Thymus (tissue), 14 donors: ENCODE measurements at places on chromosomes 11 and 22. TPM values are rescaled to one million over a fixed set of nuclear protein-coding genes. Genes with fewer than 3 reads are reported as not detected.

HTR3A gene
- total RNA-seq: 0.52 TPM

PRMT3 gene
- total RNA-seq: 18.5 TPM

FIBIN gene
- total RNA-seq: 1.9 TPM

CLCF1 gene
- total RNA-seq: 0.19 TPM

PYGM gene
- total RNA-seq: 1.0 TPM

ISX gene
- not detected for total RNA-seq

FGF19 gene
- 0.09 TPM for total RNA-seq

TTLL1 gene
- total RNA-seq: 10.2 TPM

CBLIF gene
- not detected for total RNA-seq

SCGB1C1 gene
- total RNA-seq: not detected

EIF1AD gene
- 24.7 TPM for total RNA-seq

KCNQ1 gene
- total RNA-seq: 0.94 TPM

DNA sequence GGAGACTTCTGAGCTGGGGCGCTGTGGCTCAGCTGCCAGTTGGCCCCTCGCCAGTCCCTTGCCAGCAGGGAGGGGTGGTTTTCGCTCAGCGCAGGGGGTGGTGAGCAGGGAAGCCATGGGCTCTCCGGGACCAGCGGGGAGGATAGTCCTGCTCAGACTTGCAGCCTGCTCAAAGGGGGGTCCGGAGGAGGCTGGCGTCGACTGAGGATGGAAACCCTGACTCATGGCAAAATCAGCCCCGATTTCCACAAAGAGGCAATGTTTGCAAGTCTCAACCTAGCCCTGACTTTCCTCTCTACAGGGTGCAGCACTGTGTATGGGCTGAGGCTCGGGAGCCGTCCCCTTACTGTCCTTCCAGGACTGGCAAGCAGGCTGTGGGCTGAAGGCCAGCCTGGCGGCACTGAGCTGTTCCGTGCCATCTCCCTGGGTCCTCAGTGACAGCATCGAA is 35.1 kb downstream of the FBLN1 start:
- H3K36me3 ChIP-seq: no peaks in the 10 kb centered on the region
- peak; percentile 28 for DNase-seq
- H3K27ac ChIP-seq: peak overlapping the region; percentile 21
- no peak overlapping the region for H3K4me3 ChIP-seq

- no peaks in the 10 kb centered on the region for H3K27me3 ChIP-seq
- no peaks in the 10 kb centered on the region for H3K4me1 ChIP-seq
- no peaks in the 10 kb centered on the region for H3K36me3 ChIP-seq
- DNase-seq: no peak
- no peak overlapping the region for H3K4me3 ChIP-seq
Observed at GRCh38 chr11:37370817-37371216, 772.8 kb upstream of the RAG2 start.

GRCh38 chr22:37413546-37413945 is 13.7 kb downstream of the ELFN2 start:
- no peak overlapping the region for H3K27ac ChIP-seq
- no peak for DNase-seq
- no peaks in the 10 kb centered on the region for H3K36me3 ChIP-seq
- H3K27me3 ChIP-seq: peaks cover 1% of the 10 kb centered on the region
- peaks cover 53% of the 10 kb centered on the region for H3K4me1 ChIP-seq

- no peaks in the 10 kb centered on the region for H3K4me1 ChIP-seq
- peaks cover 2% of the 10 kb centered on the region for H3K27me3 ChIP-seq
- H3K36me3 ChIP-seq: peaks cover 51% of the 10 kb centered on the region
- H3K4me3 ChIP-seq: no peak overlapping the region
Observed at GRCh38 chr11:10796191-10796590, 12.5 kb downstream of the EIF4G2 start.

DNA sequence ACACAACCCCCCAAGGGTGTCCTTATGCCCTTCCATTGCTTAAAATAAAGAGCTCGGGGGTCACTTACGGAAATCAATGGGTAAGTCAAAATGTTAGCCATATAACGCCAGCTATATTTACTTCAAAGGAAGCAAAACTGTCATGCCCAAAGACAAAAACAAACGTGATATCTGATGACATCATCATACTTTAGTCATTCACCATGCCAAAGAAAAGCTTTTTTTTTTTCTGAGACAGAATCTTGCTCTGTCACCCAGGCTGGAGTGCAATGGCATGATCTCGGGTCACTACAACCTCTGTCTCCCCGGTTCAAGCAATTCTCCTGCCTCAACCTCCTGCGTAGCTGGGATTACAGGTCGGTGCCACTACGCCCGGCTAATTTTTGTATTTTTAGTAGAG is 47.7 kb upstream of the SC5D start:
- DNase-seq: no peak
- peaks cover 3% of the 10 kb centered on the region for H3K4me1 ChIP-seq
- H3K36me3 ChIP-seq: no peaks in the 10 kb centered on the region
- H3K4me3 ChIP-seq: no peak overlapping the region
- H3K27me3 ChIP-seq: no peaks in the 10 kb centered on the region

GRCh38 chr22:31491218-31491962 is 1.7 kb upstream of the EIF4ENIF1 start:
- DNase-seq: no peak
- peaks cover 27% of the 10 kb centered on the region for H3K4me1 ChIP-seq
- no peak overlapping the region for H3K4me3 ChIP-seq

GRCh38 chr11:77522215-77522614 is 48.3 kb upstream of the PAK1 start:
- H3K36me3 ChIP-seq: no peaks in the 10 kb centered on the region
- H3K27ac ChIP-seq: no peak overlapping the region
- no peaks in the 10 kb centered on the region for H3K4me1 ChIP-seq

- H3K4me3 ChIP-seq: no peak overlapping the region
- H3K4me1 ChIP-seq: peaks cover 11% of the 10 kb centered on the region
- no peaks in the 10 kb centered on the region for H3K36me3 ChIP-seq
- no peaks in the 10 kb centered on the region for H3K27me3 ChIP-seq
- H3K27ac ChIP-seq: no peak overlapping the region
Observed at GRCh38 chr11:6229911-6230310, 4.5 kb downstream of the FHIP1B start.

- H3K4me3 ChIP-seq: no peak overlapping the region
- H3K27ac ChIP-seq: no peak overlapping the region
- H3K36me3 ChIP-seq: no peaks in the 10 kb centered on the region
- H3K4me1 ChIP-seq: no peaks in the 10 kb centered on the region
Observed at GRCh38 chr22:45774001-45774670, 102.5 kb downstream of the ATXN10 start.

- H3K27me3 ChIP-seq: peaks cover 6% of the 10 kb centered on the region
- peaks cover 3% of the 10 kb centered on the region for H3K36me3 ChIP-seq
- no peak for DNase-seq
- H3K4me1 ChIP-seq: peaks cover 3% of the 10 kb centered on the region
- H3K4me3 ChIP-seq: peak overlapping the region; percentile 59
Observed at GRCh38 chr22:31160328-31160978, 471 bp downstream of the RNF185 start.

DNA sequence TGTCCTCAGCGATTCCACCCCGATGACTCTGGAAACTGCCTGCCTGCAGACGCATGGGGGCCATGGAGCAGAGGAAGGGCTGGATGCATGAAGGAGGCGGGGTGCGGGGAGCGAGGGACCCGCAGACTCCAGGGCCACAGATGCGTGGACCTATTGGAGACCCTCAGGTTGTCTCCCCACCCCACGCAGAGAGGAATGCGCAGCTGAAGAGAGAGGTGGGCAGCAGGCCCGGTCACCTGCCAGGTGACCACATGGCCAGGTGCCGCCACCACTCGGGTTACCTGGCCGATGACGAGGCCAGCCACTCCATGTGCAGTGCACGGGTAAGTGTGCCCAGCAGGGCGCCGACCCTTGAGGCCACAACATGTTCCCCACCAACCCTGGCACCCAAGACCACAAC is 371 bp downstream of the CCDC116 start:
- H3K36me3 ChIP-seq: peaks cover 7% of the 10 kb centered on the region
- peak overlapping the region; percentile 72 for H3K27ac ChIP-seq
- no peaks in the 10 kb centered on the region for H3K27me3 ChIP-seq
- DNase-seq: no peak
- H3K4me3 ChIP-seq: no peak overlapping the region

DNA sequence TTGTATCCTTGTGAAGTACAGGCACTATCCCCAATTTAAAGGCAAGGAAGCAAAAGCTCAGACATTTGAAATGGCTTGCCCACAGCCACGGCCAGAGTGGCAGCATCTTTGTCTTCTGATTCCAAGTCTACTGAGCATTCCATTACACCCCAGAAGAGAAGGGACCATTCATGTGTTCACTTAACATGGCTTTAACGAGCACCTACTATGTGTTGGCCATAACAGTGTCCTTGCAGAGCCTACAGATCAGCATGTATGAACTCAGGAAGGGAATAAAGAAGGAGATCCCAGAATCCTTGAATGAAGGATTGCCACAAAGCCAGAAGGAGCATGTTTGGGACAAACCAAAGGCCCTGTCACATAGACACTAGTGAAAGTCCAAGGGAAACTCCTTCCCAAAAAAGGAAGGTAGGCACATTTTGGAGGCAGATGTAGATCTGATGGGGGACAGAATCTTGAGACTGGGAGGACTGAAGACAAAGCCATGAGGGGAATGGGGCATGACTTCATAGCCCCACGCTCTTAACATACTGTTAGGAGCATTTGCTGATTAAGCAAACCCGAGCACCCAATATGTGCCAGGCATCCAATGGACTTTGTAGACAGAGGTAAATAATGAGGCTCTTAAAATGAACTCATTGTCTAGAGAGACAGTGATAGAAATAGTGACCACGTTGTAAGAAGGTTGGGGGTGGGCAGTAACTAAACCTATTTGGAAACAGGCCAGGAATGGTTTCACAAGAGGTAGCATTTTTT is 54.9 kb downstream of the P4HA3 start:
- DNase-seq: no peak
- H3K27me3 ChIP-seq: no peaks in the 10 kb centered on the region
- peaks cover 32% of the 10 kb centered on the region for H3K36me3 ChIP-seq
- no peaks in the 10 kb centered on the region for H3K4me1 ChIP-seq
- H3K4me3 ChIP-seq: no peak overlapping the region
- H3K27ac ChIP-seq: no peak overlapping the region

GRCh38 chr22:50473855-50474671 is 772 bp downstream of the SBF1 start:
- peaks cover 2% of the 10 kb centered on the region for H3K36me3 ChIP-seq
- peak overlapping the region; percentile 58 for H3K27ac ChIP-seq
- no peak for DNase-seq

- no peaks in the 10 kb centered on the region for H3K36me3 ChIP-seq
- no peak overlapping the region for H3K4me3 ChIP-seq
- H3K27ac ChIP-seq: no peak overlapping the region
Observed at GRCh38 chr22:22752556-22753477, 108.4 kb downstream of the GGTLC2 start.

DNA sequence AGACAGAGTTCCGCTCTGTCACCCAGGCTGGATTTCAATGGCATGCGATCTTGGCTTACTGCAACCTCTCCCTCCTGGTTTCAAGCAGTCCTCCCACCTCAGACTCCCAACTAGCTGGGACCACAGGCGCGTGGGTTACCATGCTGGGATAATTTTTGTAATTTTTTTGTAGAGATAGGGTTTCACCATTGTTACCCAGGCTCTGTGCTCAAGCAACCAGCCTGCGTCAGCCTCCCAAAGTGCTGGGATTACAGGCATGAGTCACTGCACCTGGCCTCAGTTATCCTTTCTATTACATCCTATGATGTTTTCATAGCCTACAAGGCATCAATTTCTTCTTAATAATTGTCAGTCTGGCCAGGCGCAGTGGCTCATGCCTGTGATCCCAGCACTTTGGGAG is 36.5 kb downstream of the LRRC74B start:
- H3K36me3 ChIP-seq: no peaks in the 10 kb centered on the region
- no peak overlapping the region for H3K27ac ChIP-seq
- no peak for DNase-seq
- no peaks in the 10 kb centered on the region for H3K27me3 ChIP-seq
- H3K4me3 ChIP-seq: no peak overlapping the region

GRCh38 chr22:19873138-19873959 is 18.7 kb upstream of the GNB1L start:
- H3K36me3 ChIP-seq: no peaks in the 10 kb centered on the region
- no peaks in the 10 kb centered on the region for H3K27me3 ChIP-seq
- peaks cover 28% of the 10 kb centered on the region for H3K4me1 ChIP-seq
- DNase-seq: no peak
- H3K4me3 ChIP-seq: no peak overlapping the region
- no peak overlapping the region for H3K27ac ChIP-seq

DNA sequence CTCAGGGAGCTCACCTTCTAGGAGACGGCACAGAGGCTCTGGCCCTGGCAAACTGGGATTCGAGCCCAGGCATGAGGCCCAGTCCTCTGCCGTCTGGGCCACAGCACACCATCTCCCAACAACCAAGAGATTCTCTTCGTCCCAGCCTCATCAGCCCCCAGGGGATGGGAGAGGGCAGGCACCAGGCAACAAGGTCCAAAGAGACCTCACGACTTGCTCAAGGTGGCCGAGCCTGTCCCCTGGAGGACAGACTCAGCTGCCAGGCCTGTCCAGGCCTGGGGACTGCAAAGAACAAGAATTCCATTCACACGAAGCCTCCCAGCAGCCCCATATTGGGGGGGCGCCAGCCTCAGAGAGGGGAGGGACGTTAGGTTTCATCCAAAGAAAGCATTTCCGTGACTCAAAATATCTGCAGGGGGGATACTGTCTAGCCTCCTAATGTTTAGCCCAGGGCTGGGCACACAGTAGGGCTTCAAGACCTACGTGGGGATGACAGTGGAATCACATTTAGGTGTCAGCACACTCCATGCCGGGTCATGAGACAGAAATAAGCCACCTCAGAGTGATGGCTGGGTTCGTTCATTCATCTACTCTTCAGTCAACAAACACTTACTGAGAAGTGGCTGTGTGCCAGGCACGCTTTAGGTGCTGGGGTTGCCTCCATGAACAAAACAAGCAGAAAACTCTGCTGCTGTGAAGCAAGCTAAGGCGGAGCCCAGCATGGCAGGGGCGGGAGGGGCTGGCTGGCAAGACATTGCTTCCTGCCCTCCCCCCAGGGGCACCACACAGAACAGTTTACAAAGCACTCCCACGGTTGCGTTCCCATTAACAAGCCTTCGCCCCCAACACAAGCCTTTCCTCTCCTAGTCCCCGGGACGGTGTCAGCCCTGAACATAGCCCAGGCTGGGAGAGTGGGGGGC is 1.2 kb downstream of the CARNS1 start:
- no peak overlapping the region for H3K4me3 ChIP-seq
- H3K36me3 ChIP-seq: no peaks in the 10 kb centered on the region
- H3K4me1 ChIP-seq: peaks cover 75% of the 10 kb centered on the region
- H3K27me3 ChIP-seq: no peaks in the 10 kb centered on the region

GRCh38 chr22:48936391-48936790 is 891.3 kb downstream of the BRD1 start:
- H3K27ac ChIP-seq: no peak overlapping the region
- H3K4me1 ChIP-seq: no peaks in the 10 kb centered on the region
- no peaks in the 10 kb centered on the region for H3K36me3 ChIP-seq
- DNase-seq: no peak
- H3K27me3 ChIP-seq: no peaks in the 10 kb centered on the region
